ENCODE measurements at places on chromosomes 7 and 10. TPM values are rescaled to one million over a fixed set of nuclear protein-coding genes. Genes with fewer than 3 reads are reported as not detected.

The PROSER2 gene
- total RNA-seq: 2.0 TPM

The ALOX5 gene
- total RNA-seq: not detected

The CPA2 gene
- not detected for total RNA-seq

The RSPH10B2 gene
- total RNA-seq: 0.19 TPM

The CLRN3 gene
- total RNA-seq: not detected

The ABCC2 gene
- 0.25 TPM for total RNA-seq

The BLVRA gene
- 35.8 TPM for total RNA-seq

The INA gene
- 0.44 TPM for total RNA-seq

The COBL gene
- not detected for total RNA-seq

The GSTO1 gene
- total RNA-seq: 354 TPM

The SSC4D gene
- total RNA-seq: 0.56 TPM

The GSTO2 gene
- 3.4 TPM for total RNA-seq

The ZYX gene
- total RNA-seq: 41.5 TPM

The RBM28 gene
- 17.6 TPM for total RNA-seq

The UPK3BL2 gene
- total RNA-seq: 5.2 TPM

The PVRIG gene
- not detected for total RNA-seq

The TCF7L2 gene
- total RNA-seq: 2.6 TPM

The DRGX gene
- not detected for total RNA-seq

The CDNF gene
- 2.1 TPM for total RNA-seq

The NPY4R2 gene
- total RNA-seq: not detected

The ENTPD7 gene
- total RNA-seq: 10.4 TPM

The KLLN gene
- 0.56 TPM for total RNA-seq

The ATOH7 gene
- total RNA-seq: not detected

The ITGA8 gene
- 289 TPM for total RNA-seq

The ZNF467 gene
- total RNA-seq: 0.26 TPM

The FXYD4 gene
- total RNA-seq: not detected

The FRAT1 gene
- 1.7 TPM for total RNA-seq

The SLC18A3 gene
- total RNA-seq: not detected

The ZNF804B gene
- total RNA-seq: not detected

The CAMK1D gene
- 6.2 TPM for total RNA-seq

The KIF20B gene
- 9.4 TPM for total RNA-seq

The ADCYAP1R1 gene
- total RNA-seq: under 0.01 TPM

The ST8SIA6 gene
- total RNA-seq: not detected

The PON1 gene
- total RNA-seq: not detected

The CALHM3 gene
- not detected for total RNA-seq

The GBX1 gene
- total RNA-seq: not detected
